T-helper 9 cell (primary cell): ENCODE measurements at places on chromosomes 5 and 9.

DNA sequence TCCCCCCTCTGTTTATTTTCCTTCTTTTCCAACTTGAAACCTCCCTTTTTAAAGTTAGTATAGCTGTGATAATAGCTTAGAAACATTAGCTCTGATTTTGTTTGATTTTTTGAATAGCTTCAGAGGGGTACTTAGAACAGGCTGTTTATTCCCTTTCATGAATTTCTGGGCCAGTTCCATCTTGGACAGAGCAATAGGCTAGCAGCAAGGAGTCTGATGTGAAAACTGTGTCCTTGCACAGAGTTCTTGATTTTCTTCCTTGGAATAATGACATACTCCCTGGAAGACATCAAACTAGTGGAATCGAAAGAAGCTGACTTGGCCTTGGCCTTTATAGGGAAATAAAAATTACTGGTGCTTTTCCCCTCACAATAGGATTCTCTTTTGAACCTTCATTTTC, 32.9 kb downstream of the NTRK2 start:
- no peak for DNase-seq

DNA sequence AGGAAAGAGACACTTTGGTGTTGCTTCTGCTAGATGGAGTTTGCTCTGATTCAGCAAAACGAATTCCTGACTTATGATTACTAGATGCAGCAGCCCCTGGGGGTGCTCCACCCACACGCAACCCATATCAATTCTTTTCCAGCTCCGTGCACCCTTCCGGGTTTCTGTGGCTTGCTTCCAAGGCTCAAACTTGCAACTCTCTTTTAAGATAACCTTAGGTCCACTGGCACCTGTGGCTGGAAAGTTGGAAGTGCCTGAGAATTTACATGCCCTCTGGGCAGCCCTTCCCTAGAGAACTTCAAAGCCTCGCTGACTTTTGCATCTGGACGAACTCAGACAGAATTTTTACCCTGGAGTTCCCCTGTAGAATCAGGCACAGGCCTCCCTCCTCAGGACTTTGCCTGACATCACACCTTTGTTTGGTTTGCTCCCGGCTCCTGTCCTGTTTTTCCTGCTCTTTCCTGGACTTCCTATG, 224.9 kb downstream of the SNX18 start:
- no peak for DNase-seq

- DNase-seq, result no peak
These were observed 53.1 kb downstream of the GPR107 start for GRCh38 chr9:130106860-130107233.

- no peak for DNase-seq
These were observed 264.1 kb downstream of the CD180 start for GRCh38 chr5:66932457-66932856.

DNA sequence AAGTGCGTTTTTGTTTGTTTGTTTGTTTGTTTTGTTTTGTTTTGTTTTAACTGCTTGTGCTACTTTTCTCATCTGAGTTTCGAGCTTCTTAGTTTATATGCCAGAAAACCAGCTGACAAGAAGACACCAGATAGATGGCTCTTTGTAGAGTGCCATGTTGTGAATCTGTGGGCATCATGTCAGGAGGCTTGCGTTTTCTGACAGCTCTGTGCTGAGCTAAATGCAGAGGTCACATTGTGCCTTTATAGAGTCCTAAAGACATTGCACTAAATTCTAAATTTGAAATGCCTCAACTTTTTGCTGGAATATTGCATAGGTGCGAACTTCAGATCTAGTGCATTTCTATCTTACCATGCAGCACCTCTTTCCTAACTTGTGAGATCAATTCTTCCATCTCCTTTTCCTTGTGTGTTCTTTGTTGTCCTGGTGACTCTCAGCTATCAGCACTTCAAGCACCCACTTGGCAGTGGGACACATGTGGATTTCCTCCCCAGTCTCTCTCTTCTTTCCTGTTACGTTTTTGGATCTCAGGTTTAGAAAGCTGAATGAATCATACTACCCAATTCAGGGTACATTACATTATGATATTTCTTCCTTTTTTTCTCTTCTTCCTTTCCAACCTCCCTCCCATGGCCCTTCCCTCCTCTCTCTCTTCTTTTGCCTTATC, 379.0 kb upstream of the RPS23 start:
- no peak for DNase-seq

DNA sequence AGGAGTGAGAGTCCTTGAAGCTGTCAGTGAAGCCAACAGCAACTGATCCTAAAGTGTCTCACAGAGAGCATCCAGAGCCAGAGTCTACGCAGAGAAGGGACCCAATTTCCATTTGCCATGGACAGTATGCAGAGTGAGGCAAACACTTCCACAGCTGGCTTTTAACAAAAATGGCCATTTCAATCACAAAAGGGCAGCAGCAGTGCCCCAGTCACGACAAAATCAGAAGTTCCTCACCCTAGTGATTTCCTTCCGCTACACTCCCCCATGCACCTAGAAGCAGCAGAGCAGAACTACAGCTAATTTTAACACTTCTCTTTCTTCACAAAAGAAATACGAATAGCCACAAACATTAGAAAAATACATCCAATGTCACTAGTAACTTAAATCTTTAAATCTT, 27.9 kb downstream of the FBXW11 start:
- no peak for DNase-seq

- DNase-seq, result no peak
These were observed 246.5 kb downstream of the PTPRD start for GRCh38 chr9:10366171-10366779.

DNA sequence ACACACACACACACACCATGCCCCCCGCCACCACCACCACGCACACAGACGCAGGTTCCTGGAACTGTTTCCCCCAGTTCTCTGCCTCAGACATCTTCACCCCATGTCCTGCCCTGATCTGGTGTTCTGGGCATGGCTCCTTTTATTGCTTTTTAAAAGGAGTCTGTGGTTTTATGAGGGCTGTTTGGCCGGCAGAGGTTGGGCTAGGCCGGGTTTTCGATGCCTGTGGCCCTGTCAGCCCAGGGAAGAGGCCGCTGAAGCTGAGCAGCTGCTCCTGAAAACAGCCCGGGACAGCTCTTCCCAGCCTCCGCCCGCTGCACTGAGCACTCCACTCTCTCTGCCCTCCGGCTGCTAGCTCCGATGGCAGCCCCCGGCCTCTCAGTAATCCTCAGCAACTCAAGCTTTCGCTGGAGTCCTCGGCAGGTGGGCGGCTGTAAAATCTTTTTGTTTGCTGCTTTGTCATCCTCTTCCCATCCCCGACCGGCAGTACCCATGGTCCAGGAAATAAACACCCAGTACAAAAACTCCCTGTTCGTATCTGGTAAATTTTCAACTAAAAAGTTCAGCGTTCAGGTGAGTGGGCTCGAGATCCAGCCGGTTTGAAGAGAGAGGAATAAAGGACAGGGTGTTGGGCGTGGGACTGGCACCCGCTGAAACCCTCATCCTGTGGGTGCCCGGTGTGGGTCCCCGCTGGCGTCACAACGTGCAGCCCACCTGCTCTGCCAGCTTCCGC, 103.0 kb upstream of the ERCC6L2 start:
- DNase-seq, result no peak

DNA sequence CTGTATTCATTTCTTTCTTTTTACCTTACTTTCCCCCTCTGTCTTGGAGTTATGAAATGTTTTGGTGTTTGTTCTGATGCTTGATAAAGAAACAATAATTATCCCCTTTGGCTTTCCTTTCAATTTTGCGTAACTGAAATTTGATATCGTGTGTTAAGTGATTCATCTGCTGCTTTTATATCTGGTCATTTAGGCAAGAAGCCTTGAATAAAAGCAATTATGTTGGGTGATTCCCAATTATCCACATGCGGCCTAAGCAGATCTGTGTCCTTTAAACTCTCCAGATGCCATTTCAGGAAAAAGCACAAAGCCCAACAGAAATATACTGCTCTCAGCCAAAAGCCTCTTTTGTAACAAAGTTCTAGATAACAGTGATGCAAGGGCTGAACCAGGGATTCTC, 92.8 kb downstream of the TAF11L14 start:
- no peak for DNase-seq

DNA sequence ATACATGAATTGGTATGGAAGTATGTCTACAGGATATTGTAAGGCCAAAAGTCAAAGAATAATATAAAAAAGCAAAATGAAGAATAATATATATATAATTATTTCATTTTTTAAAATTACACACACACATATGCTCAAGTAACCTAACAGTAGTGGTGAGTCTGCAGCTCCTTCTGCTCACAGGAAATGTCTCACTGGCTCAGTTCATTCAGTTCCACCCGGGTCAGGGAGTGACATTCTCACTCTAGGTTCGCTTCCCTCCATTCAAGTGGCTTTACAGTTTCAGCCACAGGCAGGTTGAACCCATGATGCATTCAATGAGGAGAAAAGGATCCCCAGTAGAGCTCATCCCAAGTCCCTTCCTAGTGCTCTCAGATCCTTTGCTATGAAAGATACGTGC, 90.8 kb downstream of the SUSD1 start:
- no peak for DNase-seq

- no peak for DNase-seq
These were observed 7.6 kb upstream of the TRMT10B start for GRCh38 chr9:37745970-37746369.

GRCh38 chr5:171162596-171162995, 146.5 kb upstream of the TLX3 start:
- DNase-seq, result no peak

- no peak for DNase-seq
These were observed 54.0 kb upstream of the ROR2 start for GRCh38 chr9:92004045-92004392.

GRCh38 chr5:57037355-57037754, 85.4 kb upstream of the MIER3 start:
- no peak for DNase-seq

DNA sequence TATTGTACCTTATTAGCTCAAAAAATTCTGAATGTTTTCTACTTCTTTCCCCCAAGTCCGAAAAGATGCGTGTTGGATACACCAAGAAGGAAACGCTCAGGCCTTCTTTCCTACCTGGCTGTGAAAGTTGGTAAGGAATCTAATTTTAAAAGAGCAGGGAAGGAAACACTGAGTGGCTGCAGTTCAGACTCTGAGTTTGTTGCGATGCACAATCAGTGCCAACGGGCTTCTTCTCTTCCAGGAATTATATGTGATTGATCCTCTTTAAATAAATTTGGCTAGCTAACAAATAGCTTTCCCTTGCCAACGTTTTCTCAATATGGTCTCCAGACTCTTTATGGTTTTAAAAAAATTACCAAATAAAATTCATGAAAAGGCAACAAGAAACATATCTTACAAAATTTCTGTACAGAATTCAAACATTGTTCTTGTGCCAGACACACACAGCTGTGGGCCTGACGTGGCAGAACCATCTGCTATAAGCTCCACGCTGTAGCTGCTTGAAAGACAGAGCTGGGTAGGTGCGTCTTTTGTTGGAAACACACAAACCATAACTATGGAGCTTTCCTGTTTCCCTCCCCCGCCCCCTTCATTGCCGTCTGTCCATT, 493.1 kb downstream of the ZNF608 start:
- no peak for DNase-seq

- DNase-seq, result no peak
These were observed 14.3 kb upstream of the KLF9 start for GRCh38 chr9:70428781-70429180.
